Nephron progenitor cell (in vitro differentiated cells): ENCODE measurements at places on chromosomes 6 and 20.

- no peak for DNase-seq
Measured at GRCh38 chr20:14832630-14833029, 495.2 kb upstream of the FLRT3 start.

DNA sequence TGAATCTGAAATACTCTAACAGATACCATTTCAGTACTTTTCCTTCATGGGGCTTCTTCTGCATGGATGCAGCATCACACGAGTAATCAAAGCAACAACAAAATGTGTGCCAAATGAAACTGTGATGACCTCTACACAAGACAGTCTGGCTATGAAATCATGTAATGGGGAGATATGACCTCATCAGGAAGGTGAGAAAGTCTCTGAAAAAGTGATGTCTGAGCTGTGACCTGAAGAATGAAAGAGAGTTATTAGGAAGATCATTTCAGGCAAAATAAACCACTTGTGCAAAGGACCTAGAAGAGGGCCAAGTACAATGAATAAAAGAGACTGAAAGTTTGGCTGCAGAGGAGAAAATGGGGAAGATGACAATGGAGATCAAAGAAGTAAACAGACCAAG is 182.8 kb downstream of the PTPRK start:
- no peak for DNase-seq

GRCh38 chr20:34712525-34713192 is 8.5 kb downstream of the TP53INP2 start:
- no peak for DNase-seq

DNA sequence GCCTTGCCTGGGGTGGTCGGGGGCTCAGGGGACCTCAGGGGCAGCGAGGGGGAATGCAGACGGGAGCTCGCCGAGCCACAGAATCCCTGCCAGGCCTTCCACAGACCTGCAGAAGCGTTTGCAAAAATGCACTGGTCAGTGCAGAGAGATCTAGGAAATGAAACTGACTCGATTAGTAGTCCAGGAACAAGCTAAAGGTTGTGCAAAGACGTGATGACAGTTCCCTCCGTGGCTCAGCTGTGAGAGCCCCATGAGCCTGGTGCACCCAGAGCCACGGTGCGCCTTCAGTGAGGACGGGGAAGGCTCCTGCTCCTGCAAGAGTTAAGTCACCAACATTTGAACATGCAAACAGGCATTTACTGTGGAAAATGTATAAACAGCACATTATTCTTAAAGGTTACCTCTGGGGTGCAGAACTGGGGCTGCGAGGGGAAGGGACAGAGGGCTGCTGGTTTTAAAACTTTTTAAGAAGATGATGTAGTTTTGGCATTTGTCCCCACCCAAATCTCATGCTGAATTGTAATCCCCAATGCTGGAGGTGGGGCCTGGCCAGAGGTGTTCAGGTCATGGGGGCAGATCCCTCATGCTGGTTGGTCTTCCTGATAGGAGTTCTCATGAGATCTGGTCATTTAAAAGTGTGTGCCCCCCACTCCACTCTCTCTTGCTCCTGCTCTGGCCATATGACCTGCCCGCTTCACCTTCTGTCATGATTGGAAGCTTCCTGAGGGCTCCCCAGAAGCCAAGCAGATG is 147.3 kb downstream of the DLL1 start:
- DNase-seq: no peak

DNA sequence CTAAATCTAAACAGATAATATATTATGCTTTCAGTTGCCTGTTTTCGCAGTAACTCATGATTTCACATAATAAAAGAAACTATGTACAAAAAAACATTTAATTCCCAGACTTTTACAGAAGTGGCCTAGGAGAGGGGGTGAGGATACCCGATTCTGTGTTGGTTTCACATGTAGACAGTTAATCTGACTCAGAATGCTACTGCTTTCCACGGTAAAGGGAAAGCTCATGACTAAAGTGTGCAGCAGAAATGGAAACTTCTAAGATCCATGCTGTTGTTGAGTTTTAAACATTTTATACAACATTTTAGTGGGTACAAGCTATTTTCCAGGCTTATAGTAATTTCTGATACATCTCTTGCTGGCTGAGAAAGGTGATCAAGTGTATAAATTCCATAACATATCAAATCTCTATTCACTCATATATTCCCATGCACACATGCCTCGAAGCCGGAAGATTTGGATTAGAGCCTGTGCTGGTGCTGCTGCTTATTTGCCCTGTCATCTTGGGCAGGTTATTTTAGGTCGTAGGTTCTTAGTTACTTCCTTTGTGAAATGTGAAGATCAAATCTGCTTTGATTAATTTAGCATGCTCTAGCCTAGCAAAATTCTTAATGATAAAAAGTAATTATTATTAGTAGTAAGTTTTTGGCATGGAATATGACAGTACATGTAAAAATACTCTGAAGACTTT is 896.7 kb upstream of the MAP3K7 start:
- no peak for DNase-seq

GRCh38 chr20:53291548-53291947 is 302.1 kb downstream of the ZNF217 start:
- peak; percentile 10 for DNase-seq

DNA sequence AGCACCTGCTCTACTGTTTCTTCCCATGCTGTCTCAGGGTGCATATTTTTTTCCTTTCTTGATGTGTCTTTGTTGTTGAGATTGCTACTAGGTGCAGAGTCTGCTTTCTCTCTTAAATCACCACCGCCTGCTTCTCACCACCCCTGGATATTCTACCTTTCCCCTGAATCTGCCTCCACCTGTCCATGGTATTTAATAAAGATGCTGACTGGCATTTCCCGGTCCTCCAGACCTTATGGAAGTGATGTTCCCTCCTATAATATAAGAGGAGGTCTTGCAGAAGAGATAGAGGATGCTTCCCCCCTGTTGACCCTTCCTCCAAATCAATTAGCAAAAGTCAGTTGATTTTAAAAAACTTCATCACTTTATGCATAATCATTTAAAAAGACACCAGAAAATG is 107.9 kb upstream of the IYD start:
- no peak for DNase-seq

DNA sequence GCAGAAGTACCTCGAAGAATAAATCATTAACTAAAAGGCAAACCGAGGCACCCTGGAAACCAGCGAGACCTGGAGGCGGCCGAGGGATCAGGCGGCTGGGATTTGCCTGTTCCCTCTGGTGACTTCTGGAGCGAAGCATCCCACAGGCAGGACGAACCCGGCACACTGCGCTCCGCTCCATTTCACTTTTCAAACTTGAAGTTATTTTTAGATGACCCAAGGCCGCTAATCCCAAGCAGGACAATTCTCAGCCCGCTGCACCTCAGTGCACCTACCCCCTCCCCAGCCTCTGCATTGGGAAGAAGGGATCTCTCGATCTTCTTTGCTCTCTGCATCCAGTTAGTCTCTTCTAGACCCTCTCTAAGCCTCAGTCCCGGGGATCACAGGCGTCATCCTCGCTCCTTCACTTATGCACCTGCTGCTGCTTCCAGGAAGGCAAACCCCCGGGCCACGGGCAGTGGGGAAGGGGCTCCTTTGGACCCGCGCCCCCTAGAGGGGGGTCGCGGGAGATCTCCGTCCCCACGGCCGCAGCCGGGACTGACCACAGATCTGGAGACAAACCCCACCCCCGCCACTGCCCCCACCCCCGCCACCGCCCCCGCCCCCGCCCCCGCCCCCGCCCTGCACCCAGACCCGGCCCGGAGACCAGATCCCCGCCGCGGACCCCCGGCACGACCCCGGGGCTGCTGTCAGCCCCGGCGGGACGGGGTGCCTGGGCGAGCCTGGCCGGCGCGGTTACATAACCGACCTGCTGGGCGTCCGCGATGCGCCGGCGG is 636 bp downstream of the RCAN2 start:
- peak; percentile 79 for DNase-seq

DNA sequence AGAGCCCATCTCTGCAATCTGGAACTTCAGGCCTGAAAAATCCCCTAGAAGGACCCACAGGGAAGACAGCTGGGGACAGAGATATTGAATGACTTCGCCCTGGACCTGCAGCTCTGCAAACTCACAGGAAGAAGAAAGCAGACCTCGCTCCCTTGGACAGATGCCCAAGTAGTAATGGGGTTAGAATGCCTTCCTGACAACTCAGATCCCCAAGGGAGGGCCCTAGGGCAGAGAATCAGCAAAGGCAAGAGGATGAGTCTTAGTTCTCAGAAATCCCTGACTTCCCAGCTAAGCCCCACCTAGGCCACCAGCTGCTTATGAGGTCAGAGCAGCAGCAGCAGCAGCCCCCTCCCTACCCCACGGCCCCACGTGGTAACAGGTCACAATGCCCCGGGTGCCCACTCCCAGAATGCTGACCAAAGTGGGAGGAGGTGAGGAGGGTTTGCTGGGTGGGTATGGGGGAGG is at the start of gene C20orf141:
Gene C20orf141, plus strand, starts transcription at position 401 of the 465 bp plus-strand sequence. CDS start 198 bp downstream, outside the sequence.
- DNase-seq: no peak

- no peak for DNase-seq
Measured at GRCh38 chr6:149114167-149114566, 203.3 kb upstream of the TAB2 start.

GRCh38 chr20:54510541-54511129 is 35.2 kb downstream of the DOK5 start:
- DNase-seq: peak; percentile 14

DNA sequence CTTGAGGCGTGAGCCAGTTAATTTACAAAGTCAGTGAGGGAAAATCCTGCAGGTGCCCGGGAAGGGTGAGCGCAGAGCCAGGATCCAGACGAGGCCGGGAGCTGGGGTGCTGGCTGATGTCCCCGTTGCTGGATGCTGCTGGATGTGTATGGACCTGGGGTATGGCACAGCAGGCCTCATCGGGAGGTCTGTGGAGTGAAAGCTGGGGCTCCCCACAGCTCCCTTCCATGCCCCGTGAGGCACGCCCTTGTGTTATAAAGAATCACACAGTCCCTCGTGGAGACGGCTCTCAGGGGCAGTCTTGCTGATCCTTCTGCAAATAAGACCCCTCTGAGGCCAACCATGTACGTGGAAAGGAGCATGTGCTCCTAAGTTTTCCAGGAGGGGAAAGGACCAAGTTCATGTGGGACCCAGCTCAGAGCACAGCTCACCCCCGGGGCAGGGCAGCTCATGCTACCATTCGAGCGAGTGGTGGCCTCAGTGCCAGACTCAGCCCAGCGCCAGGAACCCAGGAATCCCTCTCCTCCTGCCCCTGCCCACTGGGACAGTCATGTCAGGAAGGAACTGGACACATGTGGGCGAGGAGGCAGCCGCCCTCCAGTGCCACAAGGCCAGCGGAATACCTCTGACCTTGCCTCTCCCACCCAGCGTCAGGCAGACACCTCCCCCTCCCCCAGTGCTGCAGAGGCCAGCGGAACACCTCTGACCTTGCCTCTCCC is 97.5 kb downstream of the CDH4 start:
- no peak for DNase-seq

GRCh38 chr20:20546402-20546801 is 166.0 kb downstream of the RALGAPA2 start:
- no peak for DNase-seq

DNA sequence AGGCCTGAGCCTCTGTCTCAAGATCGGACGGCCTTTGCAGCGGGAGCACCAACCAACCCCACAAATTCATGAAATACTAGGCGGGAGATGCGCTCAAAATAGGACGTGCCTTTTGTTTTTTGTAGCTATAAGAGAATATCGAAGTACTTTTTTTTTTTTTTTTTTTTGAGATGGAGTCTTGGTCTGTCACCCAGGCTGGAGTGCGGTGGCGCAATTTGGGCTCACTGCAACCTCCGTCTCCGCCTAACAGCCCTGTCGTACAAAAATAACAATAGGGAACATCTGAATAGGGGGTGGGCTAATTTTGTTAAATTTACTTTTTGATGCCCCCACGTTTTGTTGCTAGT is 5.9 kb upstream of the TUBB2A start:
- no peak for DNase-seq

GRCh38 chr6:56663344-56663743 is 20.7 kb upstream of the DST start:
- DNase-seq: no peak

- DNase-seq: no peak
Measured at GRCh38 chr6:53943395-53943794, 148.6 kb downstream of the LRRC1 start.

DNA sequence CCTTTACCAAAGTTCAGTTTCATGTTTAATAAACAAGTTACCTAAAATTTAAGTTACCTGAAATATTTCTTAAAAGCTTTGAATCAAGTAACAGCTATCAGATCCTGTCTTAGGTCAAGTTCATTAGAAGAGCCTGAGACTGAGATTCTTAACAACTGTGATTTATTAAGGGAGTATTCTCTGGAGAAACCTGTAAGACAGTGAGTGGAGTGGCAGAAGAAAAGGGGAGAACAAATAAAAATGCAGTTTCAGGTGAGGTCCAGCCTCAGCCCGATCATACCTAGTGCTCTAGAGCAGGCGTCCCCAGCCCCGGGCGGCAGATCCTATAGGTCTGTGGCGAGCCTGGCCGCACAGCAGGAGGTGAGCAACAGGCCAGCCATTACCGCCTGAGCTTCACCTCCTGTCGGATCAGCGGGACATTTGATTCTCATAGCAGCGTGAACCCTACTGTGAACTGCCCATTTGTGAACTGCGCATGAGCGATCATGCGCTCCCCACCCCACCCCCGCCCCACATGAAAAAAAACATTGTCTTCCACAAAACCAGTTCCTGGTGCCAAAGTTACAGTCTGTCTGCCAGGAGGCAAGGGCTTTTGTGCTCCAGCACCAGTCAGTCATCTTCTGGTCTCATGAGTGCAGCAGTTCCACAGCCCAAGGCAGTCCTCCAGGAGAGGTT is 59.2 kb upstream of the ADGRB3 start:
- DNase-seq: peak; percentile 65

- no peak for DNase-seq
Measured at GRCh38 chr6:15430186-15430585, 184.3 kb downstream of the JARID2 start.

GRCh38 chr6:43447604-43448003 is 7.7 kb downstream of the DLK2 start:
- DNase-seq: no peak

DNA sequence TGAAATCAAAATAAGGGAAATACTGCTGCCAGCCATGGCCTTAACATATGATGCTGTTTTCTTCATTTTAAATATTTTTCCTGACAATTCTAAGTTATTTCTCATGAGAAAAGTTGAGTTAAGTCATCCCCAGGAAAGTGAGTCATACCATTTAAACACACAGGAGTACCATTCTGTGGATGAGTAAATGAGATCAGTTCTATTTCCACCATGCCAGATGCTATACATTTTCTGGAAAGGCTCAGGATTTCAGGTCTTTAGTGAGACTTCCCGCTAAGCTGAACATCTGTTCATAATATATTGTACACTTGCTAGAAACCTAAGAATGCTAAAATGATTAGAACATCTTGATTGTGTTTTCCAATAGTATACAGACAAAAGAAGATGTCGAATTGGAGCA is 256.2 kb upstream of the MANEA start:
- DNase-seq: no peak

DNA sequence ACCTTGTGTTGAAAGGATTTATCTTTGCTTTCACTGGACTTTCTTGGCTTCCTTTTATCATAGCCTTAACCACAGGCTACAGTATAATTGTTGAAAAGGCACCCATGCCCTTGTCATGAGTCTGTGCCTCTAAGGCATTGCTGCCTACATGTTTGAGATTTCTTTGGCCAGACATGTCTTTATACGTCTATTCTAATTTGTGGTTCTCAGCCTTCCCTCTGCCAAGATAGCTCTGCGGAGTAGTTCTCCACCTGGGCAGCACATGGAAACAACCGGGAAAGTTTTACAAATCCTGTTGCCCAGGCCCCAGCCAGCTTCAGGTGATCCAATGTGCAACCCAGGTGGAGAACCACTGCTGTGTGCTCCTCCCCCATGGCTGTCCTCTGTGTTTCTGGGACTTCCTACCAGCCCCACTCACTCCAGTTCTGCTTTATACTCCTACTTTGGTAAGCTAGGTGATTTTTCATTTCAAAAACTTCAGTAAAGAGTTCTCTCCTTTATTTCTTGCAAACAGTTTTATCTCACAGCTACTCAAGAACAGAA is 159.6 kb upstream of the MYLIP start:
- no peak for DNase-seq
